ENCODE measurements at places on chromosomes 4 and X.

DNA sequence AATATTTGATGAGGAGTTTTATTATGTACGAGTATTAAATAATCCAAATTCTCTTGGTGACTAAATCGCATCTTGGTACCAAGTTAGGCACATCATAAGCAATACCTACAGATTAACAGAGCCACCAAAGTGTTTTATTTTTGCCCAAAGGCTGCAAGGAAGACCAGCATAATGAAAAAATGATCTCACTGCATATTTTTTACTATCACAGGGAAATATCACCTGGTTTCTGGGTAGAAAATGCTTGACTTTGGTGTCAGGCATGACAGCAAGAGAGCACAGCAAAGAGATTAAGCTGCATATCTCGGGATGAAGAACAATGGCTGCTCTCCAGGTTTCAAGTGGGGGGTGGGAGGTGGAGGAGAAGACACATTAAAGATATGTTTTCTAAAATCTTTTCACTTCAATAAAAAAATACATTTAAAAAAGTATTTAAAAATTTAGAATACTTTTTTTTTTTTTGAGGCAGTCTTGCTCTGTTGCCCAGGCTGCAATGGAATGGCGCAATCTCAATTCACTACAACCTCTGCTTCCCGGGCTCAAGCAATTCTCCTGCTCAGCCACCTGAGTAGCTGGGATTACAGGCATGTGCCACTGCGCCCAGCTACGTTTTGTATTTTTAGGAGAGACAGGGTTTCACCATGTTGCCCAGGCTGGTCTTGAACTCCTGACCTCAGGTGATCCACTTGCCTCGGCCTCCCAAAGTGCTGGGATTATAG lies 86.1 kb downstream of the FRYL start:
- no peak for DNase-seq

GRCh38 chr4:89111833-89112563 lies 665 bp downstream of the TIGD2 start:
- DNase-seq, result no peak

DNA sequence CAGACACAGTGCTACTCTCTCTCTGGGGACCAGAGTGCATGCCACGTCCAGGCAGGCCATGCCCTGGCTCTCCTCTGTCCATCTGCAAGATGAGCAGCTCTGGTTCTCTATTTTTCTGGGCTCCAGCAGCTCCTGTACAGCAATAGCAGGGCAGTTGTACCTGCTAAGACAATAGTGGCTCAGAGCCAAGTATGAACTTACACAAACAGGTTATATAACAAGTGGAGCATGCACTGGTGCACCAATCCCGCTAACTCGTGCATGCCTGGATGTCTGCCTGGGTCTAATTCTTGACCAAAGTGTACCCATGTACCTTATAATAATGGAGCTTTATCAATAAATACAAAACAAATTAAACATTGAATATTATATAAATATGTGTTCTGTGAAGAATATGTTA lies 392.3 kb downstream of the CENPC start:
- no peak for DNase-seq

DNA sequence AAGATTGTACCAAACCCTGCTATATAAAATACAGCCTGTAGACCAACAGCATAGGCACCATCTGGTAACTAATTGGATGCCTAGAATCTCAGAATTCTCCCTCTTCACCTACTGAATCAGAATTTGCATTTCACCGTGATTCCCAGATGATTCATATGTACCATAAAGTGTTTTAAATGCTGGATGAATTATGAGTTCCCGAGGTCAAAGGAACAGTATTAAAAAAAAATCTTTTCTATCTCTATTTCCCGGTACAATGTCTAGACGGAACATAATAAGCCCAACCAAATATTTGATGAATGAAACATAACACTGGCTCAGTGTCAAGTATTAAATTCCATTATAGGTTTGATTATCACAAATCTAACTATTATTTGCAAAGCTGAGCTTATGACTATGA lies 280.0 kb downstream of the ANKRD50 start:
- DNase-seq, result no peak

DNA sequence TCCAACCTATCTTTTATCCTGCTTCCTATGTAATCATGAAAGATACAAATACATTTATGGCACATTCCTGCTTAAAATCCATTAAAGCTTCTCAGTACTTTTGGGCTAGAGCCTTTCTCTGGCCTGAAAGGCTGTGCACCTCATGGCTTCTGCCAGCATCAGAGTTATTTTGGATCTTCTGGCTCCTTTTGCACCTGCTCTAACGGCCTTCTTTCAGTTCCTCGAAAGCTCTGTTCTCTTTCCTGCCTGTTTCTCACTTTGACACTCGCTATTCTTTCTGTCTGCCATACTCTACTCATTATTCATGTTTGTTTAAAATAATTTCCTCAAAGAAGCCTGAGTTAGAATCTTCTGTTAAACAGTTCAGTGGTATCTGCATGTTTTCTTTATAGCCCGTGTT lies 86.0 kb downstream of the LRP2BP start:
- DNase-seq, result no peak

DNA sequence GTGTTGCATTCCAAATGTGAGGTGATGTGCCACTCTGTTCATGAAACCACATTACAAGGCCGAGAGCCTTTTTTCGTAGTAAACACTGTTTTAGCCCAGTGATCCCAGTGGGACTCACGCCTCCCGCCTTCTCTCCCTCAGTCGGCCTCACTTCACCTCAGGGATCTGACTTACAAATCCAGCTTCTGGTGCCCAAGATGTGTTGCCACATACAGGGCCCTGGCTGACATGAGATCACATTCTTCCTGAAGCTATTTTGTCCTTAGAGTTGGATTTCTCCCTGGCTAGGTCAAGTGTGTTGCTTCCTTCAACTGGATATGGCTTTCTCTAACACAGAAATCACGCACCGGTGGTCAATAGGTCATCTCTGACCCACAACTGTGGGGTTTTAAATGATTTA lies 354.7 kb downstream of the FBXW7 start:
- no peak for DNase-seq

DNA sequence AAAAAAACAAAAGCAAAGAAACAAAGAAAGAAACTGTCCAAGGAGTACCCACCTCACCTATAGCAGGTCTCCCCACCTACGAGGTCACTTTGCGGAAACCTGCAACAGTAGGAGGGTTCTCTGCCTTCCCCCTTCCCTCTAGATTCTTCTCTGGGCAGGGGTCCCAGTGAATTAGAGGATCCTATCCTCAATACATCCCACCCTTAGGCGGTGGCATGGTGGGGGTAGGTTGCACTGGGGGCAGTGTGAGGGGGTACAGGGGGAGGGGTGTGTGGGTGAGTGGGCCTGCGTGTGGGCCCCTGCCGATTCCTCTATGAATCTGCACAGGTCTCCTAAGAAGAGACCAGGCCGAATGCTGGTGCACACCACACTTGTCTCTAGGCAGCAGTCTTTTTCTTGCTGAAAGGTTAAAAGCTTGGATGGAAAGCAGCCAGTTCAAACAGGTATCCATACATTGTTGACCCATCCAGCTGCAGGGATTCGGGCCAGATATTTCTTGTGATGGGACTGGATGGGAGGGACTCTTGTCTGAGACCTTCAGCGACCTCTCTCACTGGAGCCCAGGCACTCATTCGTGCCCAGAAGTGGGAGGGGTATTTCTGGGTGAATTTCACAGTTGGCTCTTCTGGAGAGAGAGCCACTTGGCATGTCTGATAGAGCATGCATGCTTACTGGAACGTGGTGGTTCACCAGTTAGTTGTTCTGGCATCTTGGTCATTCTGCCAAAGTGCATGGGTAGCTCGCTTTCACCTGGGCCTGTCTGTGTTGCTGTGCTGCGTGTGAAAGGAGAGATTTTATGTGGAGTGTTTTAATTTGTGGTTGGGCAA lies 65.6 kb downstream of the NBDY start:
- DNase-seq, result no peak
